Activated naive CD4-positive, alpha-beta T cell treated with anti-CD3 and anti-CD28 coated beads for 36 hours (primary cell): ENCODE measurements at places on chromosomes 1 and 21.

DNA sequence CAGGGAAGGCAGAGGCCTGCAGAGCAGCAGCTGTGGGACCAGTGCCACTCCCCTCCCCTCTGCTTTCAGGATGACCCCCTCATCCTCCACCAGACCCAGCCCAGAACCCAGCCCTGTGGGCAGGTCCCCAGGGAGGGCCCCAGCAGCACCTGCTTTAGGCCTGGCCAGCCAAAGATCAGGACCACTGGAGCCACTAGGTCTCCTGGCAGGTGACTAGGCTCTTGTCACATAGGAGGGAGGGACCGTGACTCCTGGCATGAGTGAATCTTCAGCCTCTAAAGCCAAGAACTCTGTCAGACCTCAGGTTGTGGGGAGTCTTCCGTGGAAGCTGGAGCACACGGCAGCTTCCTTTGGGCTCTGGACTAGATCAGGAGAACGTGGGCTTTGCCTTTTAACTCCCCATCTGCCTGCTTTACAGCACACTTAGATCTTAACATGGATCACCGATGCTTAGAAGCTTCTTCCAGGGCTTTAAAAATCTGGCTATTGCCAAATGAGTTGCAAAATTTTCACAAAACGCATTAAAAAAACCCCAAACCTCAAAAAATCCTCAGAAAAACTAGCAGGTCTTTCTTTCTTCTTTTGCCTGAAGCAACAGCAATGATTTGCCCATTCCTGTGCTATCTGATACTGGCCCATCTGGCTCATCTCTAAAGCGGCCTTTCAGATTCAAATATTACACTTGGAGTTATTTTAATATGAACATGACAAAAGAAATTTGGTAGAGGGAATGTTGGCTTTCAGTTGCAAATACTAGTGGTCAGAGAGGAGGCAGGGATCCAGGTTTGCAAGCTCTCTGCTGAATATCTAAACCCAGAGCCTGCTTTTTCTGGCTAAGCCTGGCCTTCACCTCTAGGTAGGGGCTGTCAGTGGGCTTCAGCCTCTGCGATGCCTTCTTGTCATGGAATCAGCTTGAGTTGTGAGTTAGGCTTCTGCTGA is 235.2 kb downstream of the SDCCAG8 start:
- peaks cover 4% of the 10 kb centered on the region for H3K36me3 ChIP-seq
- H3K27ac ChIP-seq = no peak overlapping the region
- H3K4me1 ChIP-seq = no peaks in the 10 kb centered on the region
- no peak overlapping the region for H3K4me3 ChIP-seq
- no peak for DNase-seq

- H3K4me3 ChIP-seq = peak overlapping the region; percentile 10
- no peaks in the 10 kb centered on the region for H3K36me3 ChIP-seq
- H3K27me3 ChIP-seq = peaks cover 54% of the 10 kb centered on the region
- peaks cover 22% of the 10 kb centered on the region for H3K4me1 ChIP-seq
- no peak for DNase-seq
- H3K27ac ChIP-seq = no peak overlapping the region
Measured at GRCh38 chr1:153262462-153263157, 3.1 kb downstream of the LORICRIN start.

DNA sequence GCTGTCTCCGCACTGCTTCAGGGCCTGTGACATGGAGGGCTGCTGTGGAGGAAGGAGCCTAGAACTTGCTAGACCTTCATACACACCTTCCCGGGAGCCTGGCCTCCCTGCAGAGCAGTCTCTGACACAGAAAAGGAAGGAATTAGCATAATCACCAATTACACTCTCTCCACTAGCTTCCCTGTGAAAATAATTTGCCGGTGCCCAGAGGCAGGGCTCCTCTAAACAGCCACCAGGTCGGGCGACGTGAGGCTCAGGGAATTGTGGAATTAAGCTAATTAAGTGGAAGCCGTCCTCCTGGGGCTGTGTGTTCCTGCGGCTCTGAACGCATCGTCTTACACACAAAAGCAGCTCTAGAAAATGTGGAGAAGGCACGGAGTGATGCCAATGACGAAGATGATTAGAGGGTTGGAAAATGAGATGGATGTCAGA is 82.6 kb downstream of the NENF start:
- H3K36me3 ChIP-seq = no peaks in the 10 kb centered on the region
- no peak overlapping the region for H3K4me3 ChIP-seq
- H3K27me3 ChIP-seq = peaks cover 49% of the 10 kb centered on the region
- peaks cover 12% of the 10 kb centered on the region for H3K4me1 ChIP-seq
- no peak for DNase-seq

DNA sequence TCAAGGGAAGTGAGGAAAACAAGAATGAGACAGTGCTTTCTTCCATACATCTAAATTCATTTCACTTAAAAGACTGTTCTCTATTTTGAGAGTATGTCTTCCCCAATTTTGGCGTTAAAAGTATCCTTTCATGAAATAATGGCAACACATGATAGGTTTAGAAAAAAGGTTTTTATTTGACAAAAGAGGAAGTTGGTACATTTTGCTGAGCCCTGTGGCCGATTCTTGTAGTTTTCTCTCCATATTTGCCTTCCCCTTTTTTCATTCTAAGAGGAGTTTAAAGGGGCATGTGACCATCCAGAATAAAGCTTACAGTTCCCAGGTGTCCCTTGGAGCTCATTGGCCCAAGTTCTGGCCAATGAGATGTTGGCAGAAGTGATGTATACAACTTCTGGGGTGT is 140.4 kb upstream of the KCNE2 start:
- no peak overlapping the region for H3K27ac ChIP-seq
- no peak overlapping the region for H3K4me3 ChIP-seq
